ENCODE measurements at places on chromosomes 13 and 19.

DNA sequence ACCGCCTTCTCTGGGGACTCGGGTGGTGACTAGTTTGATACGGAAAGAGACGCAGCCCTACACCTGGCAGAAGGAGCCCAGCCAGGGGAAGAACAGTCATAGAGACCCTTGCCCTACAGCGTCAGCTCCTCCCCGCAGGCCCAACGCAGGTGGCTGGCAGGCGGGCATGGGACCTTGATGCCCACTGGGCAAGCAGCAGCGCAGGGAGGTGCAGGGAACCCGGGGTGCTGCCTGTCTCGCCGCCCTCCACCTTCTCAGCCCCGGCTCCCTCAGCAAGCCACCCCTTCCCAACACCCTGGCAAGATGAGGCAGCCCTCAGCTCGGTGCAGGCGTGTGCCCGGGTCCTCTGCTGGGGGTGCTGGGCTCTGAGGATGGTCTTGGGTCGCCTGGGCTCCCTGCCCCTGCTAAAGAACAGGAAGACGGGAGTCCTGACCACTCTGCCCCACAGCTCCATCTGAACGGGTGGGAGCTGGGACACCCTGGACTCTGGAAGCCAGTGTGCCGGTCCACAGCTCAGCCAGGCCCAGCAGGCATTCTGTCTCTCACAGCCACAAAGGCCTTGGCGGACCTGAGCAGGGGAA, 9.0 kb downstream of the MIER2 start:
- no peaks in the 10 kb centered on the region for H3K4me1 ChIP-seq
- H3K36me3 ChIP-seq: no peaks in the 10 kb centered on the region
- H3K27me3 ChIP-seq: no peaks in the 10 kb centered on the region
- H3K27ac ChIP-seq: no peak overlapping the region

- no peak overlapping the region for H3K4me3 ChIP-seq
- H3K36me3 ChIP-seq: no peaks in the 10 kb centered on the region
- no peaks in the 10 kb centered on the region for H3K27me3 ChIP-seq
- no peak for DNase-seq
Observed at GRCh38 chr13:74743992-74744391, 609.8 kb upstream of the KLF12 start.

GRCh38 chr13:93646245-93646644, 419.6 kb downstream of the GPC6 start:
- no peak overlapping the region for H3K4me3 ChIP-seq
- no peak overlapping the region for H3K27ac ChIP-seq
- no peaks in the 10 kb centered on the region for H3K27me3 ChIP-seq
- H3K4me1 ChIP-seq: no peaks in the 10 kb centered on the region
- H3K36me3 ChIP-seq: no peaks in the 10 kb centered on the region

DNA sequence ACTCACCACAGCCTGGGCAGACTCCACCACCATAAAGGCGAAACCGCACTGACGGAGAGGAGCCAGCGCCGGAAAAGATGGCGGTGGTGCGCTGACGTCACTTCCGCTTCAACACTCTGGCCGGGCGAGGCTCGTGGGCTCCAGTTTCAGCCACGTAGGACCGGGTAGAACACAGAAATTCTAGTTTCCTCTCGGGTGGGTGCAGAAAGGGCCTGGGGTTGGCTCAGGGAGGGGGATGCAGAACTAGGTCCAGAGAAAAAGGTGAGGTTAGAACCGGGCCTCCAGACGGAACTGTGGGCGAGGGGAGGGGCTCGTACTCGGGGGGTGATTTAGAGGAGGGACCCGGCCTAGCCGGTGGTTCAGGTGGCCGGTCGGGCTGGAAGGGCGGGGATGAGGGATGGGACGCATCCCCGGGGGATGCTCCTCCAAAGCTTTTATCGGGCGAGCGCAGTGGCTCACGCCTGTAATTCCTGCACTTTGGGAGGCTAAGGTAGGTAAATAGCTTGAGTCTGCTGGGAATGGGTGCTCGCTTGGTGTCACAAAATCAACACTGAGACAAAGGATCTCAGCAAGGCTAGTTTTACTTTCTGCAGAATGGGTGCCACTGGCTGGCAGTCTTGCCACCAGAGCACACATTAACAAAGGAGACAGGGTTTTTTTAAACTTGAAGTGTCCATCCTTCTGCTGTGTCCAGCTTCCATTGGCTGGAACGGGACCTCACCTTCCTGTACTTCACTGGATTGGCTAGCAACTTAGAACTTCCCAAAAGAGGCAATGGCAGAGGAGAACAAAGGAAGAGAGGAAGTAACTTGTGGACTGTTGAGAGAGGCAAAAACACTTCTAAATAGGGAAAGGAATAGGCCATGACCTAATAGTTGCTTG, at the start of gene ZNF561:
ZNF561 (minus strand) TSS at position 77 of the 882 bp plus-strand sequence. CDS start 1,776 bp downstream, outside the sequence.
- peaks cover 1% of the 10 kb centered on the region for H3K36me3 ChIP-seq
- H3K27ac ChIP-seq: peak within 1 kb of the TSS; percentile 24
- no peaks in the 10 kb centered on the region for H3K27me3 ChIP-seq
- H3K4me1 ChIP-seq: no peaks in the 10 kb centered on the region
- H3K4me3 ChIP-seq: peak within 1 kb of the TSS; percentile 12
- DNase-seq: peak; percentile 95

DNA sequence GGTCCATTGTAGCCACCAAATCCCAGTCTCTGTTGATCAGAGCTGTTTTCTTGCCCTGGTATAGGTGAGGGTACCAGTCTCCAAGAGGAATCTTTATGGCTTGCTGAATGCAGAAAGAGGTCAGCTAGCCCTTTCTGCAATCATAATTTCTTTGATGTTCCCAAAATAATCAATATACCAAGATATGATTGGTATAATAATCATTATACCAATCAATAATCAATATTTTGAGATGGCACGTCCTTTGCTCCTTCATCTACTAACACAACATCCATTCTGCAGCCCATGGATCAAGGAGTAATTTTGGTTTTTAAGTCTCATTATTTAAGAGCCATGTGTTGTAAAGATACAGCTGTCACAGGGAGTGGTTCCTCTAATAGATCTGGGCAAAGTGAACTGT, 31.5 kb upstream of the CHST8 start:
- no peak overlapping the region for H3K27ac ChIP-seq
- no peaks in the 10 kb centered on the region for H3K27me3 ChIP-seq
- H3K36me3 ChIP-seq: no peaks in the 10 kb centered on the region
- no peak overlapping the region for H3K4me3 ChIP-seq
- no peaks in the 10 kb centered on the region for H3K4me1 ChIP-seq
- DNase-seq: no peak

DNA sequence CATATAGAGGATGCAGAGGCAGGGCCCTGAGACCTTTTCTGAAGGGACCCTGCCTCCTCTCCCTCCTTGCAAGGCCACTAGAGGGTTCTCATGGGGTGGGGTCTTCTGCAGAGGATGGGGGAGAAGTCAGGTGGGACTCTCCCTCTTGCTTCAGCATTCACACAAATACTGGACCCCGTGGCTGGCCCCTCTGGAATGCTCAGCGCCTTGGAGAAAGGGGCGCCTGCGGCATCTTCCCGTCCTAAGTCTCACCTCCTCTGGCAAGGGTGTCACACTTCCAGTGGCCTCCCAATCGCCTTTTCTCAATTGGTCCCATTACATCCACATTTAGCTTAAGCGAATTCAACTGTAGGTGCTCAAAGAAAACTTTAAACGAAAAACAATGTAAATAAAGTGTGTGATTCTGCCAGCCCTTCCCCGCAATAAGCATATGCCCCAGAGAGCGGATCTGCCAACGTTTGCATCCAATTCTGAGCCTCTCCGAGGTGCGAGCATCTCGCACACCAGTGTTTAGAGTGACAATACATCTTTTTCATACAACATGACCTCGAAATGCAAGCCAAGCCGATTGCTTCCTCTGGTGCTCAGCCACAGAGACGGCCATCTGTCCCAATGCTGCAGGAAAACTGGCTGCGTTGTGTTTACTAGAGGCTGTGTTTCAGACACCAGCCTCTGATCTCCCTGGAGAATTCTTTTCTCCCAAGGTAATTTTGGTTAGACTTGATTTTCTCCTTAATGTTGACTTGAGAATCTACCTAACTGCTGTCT, 69.1 kb upstream of the WASF3 start:
- H3K4me1 ChIP-seq: no peaks in the 10 kb centered on the region
- no peak overlapping the region for H3K4me3 ChIP-seq
- no peak overlapping the region for H3K27ac ChIP-seq
- H3K36me3 ChIP-seq: no peaks in the 10 kb centered on the region
- DNase-seq: no peak

DNA sequence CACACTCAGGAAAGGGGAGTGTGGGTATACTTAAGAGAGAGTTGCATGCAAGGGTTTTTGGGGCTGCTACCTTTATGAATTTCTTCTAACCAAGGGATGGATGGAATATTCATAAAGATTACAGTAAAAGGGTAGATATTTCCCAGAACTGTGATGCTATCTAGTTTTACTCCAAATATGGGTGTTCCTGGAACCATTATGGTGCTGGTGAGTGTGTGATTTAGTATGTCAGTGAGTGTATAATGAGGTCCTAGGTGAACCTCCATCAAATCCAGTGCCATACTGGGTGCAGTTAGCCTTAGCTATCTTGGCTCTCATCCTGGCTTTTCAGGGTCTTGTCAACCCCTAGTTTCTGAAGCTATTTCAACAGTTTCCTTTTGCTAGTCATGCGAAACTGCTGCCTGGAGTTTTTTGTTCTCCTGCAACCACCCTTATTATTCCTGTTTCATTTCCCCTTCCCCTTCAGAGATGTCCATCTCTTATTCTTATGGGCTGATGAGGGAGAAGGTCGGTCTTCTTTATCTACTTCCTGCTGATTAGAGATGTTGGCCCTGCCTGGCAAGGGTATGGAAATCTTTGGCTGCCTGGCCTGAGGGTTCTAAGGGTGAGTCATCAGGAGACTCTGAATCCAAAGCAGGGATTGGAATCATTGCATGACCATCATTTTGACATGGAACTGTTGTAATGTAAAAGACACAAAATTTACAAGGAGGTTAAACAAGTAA, 202.3 kb downstream of the NBEA start:
- H3K27me3 ChIP-seq: no peaks in the 10 kb centered on the region
- no peak overlapping the region for H3K4me3 ChIP-seq
- peaks cover 3% of the 10 kb centered on the region for H3K4me1 ChIP-seq
- H3K36me3 ChIP-seq: peaks cover 2% of the 10 kb centered on the region

DNA sequence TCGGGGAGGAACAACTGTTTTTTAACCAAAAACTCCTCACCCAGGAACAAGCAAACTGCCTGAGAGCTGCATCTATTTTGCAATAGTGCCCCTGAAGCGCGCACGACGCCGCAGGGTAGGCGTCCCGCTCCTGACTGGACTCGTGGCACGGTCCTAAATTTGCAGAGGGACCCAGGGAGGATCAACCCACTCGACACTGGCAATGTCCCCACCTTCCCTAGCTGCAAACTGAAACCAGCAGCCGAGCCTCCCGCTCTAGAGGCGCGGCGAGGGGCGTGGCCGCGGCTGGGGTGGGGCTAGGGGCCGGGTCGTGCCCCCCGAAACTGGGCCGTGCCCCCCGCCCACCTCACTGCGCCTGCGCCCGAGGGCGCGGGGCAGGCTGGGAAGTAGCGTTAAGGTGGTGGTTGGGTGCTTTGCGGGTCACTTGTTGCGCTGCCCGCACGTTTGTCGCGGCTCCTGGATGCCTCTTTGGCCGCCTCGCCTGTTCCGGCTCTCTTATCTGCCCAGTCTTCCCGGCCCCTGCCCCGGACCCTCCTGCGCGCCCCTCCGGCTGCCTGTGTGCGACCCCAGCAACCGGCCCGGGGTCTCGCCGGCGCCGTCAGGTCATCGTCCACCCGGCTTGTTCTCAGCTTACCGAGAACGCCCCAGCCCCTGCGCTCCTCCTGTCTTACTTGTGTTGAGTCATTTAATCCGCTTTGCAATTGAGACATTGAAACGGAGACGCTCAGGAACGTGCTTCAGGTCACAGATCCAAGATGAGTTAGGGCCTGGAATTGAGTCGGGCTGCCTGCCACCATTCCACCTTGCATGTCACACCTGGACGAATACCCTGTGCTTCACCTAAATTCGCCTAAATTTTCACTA, 37.9 kb upstream of the LSM14A start:
- no peaks in the 10 kb centered on the region for H3K36me3 ChIP-seq
- H3K27me3 ChIP-seq: no peaks in the 10 kb centered on the region
- peak overlapping the region; percentile 26 for H3K27ac ChIP-seq
- H3K4me1 ChIP-seq: no peaks in the 10 kb centered on the region
- peak; percentile 94 for DNase-seq

DNA sequence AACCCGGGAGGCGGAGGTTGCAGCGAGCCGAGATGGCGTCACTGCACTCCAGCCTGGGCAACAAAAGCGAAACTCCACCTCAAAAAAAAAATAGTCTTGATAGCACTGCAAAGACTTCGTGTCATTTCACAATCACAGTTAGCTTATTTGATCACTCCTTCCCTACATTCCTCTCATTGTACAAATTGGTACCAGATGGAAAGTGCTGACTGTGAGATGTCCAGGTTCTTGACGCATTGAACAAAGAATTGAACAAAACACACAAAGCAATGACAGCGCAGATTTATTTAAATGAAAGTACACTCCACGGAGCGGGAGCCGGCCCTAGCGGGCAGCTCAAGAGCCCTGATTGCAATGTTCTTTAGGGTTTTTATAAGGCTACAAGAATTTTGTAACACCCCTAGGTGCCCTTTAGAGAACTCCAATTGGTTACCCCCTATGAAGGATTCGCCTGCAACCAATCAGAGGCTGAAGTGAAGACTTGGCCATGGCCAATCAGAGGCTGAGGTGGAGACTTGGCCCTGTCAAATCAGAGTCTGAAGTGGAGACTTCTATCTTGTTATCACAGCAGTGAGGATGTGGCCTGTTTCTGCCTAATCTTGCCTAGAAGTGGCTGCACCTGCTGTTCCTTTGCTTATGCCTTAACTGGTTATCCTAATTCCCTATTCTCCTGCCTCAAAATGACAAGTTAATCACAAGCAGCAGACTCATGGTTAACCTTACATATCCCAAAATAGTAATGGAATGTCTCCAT, 16.7 kb downstream of the ZNF556 start:
- H3K27me3 ChIP-seq: no peaks in the 10 kb centered on the region
- H3K27ac ChIP-seq: no peak overlapping the region
- H3K4me1 ChIP-seq: no peaks in the 10 kb centered on the region
- H3K4me3 ChIP-seq: no peak overlapping the region
- peak; percentile 15 for DNase-seq

GRCh38 chr19:40280608-40281221, 4.4 kb downstream of the AKT2 start:
- no peaks in the 10 kb centered on the region for H3K27me3 ChIP-seq
- no peak overlapping the region for H3K4me3 ChIP-seq
- H3K36me3 ChIP-seq: no peaks in the 10 kb centered on the region
- H3K4me1 ChIP-seq: no peaks in the 10 kb centered on the region
- DNase-seq: peak; percentile 63

DNA sequence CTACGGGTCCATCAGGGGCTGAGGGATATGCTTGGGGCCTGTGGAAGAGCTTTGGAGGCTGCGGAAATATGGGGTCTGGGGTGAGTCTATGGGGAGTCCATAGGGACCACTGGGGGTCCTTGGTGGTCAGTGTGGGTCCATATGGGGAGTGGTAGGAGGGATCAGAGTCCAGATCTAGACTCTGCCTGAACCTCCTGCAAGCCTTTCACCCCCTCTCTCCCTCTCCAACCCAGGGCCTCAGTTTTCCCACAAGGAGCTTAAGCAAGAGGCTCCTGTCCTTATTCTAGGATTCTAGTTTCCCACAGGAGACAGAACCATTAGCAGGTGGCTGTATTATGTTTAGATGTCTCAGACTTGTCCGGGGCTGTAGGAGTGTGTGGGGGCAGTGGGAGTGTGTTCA, 161.9 kb upstream of the TSHZ3 start:
- H3K36me3 ChIP-seq: no peaks in the 10 kb centered on the region
- H3K27ac ChIP-seq: no peak overlapping the region
- H3K4me1 ChIP-seq: no peaks in the 10 kb centered on the region
- no peaks in the 10 kb centered on the region for H3K27me3 ChIP-seq
